ENCODE measurements at places on chromosomes 5 and 9.

GRCh38 chr9:127654619-127655018 lies 42.5 kb downstream of the STXBP1 start:
- DNase-seq, result no peak

DNA sequence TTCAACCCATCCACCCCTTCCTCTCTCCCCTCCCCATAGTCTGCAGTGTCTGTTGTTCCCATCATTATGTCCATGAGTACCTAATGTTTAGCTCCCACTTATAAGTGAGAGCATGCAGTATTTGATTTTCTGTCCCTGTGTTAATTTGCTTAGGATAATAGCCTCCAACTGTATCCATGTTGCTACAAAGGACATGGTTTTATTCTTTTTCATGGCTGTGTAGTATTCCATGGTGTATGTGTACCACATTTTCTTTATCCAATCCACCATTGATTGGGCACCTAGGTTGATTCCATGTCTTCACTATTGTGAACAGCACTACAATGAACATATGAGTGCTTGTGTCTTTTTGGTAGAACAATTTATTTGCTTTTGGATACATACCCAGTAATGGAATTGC lies 187.1 kb downstream of the PCSK5 start:
- DNase-seq, result no peak

- DNase-seq, result no peak
These were observed 51.2 kb upstream of the TESK1 start for GRCh38 chr9:35553670-35554543.

DNA sequence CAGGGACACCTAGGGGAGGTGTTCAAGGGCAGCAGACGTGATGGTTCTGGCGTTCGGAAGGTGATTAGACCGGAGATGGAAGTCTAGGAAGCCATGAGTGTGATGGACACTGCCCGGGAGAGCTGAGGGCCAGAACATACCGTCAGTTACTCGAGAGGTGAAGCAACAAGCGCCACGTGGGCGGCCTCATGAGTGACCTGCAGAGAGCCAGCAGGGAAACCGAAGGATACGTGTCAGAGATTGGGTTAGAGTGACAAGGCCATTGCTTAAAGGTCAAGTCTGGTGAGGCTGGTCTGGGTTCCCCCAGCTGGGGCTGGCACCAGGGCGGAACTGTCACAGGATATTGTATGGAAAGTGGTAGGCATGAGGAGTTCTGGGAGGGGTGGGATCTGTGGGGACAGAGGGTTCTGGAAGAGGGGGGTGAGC lies 60.0 kb downstream of the C9orf50 start:
- DNase-seq, result no peak

DNA sequence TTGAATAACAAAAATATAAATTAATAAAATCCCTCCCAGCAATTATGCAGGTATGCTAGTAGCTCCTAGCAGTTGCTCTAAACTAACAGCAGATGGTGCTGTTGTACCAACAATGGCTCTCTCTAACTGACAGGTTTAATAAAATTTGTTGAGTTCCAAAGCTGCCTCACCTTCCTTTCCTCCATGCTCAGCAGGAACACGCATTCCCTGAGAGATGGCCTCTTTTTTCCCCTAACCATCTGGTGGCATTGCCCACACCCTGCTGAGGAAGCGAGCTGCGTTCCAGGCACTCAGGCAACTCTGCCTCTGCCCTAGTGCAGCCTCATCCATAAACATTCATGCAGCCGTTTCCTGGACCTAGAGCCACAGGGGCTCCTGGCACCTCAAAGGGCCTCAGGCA lies 106.2 kb downstream of the KLHL3 start:
- DNase-seq, result no peak

GRCh38 chr9:90998573-90998972 lies 197.0 kb downstream of the SYK start:
- DNase-seq, result no peak

Measured in activated B cell treated with CpG ODN at 0.5 μM for 24 hours (primary cell).